Stimulated activated CD8-positive, alpha-beta memory T cell treated with anti-CD3 and anti-CD28 coated beads, Interleukin-4, amount 100 ng/mL, for 24 hours (primary cell): ENCODE measurements at places on chromosomes 5 and 9.

- DNase-seq, result no peak
Measured at GRCh38 chr5:138109463-138110265, 25.8 kb downstream of the WNT8A start.

DNA sequence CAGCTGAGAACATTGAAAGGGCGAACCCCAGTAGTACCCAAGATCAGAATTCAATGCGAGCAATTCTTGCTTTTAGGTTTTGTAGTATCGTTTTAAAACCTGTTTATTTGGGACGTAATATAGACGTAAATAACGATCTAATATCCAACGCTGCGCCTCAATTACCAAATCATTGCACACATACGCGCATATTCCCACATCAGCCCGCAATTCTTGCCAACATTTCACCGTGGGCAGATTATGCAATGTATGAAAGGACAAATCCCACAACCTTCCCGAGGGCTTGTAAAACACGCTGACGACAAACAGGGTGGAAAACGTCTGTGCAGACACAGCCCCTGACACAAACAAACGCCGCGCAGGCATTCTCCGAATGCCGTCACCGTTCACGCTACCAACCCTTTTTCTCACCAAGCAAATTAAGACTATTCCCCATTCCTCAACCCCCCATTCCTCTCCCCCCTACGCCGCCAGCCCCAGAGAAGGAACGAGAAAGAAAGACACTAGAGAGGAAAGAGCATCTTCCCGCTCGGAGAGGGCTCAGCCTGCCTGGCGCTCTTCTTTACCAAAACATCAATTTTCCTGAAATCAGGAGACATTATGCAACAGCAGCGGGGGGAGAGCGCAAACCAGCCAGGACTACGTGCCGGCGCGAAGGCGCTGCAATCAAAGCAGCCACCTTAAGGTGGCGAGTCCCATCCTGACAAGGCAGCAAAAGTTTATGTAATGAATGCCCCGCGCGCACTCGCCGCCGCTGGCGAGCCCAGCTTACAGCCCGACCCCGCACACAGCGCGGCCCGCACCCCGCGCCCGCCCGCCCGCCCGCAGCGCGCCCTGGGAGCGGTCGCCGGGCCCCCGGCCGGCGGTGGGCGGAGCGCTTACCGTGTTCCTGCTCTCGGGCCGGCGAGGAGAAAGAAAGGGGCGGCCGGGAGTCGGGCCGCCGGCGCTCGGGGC lies 597 bp downstream of the NFIL3 start:
- peak; percentile 40 for DNase-seq

DNA sequence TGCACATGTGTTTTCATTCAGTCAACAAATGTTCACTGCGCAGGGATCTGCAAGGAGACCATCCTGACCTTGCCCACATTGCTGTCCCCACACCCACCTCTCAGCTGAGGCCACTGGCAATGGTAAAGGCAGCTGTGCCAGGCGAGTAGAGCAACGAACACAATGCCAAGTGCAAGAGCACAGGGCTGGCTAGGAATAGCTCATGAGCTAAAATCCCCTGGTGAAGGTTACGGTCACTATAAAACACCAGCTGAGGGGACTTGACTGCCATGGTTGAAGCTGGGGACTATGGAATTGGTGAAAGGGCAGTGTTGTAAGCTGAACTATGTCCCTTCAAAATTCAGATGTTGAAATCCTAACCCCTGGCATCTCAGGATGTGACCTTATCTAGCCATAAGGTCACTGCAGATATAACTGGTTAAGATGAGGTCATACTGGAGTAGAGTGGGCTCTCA lies 96.1 kb downstream of the OTULIN start:
- DNase-seq, result no peak

GRCh38 chr5:62212648-62213047 lies 93.4 kb upstream of the KIF2A start:
- no peak for DNase-seq

DNA sequence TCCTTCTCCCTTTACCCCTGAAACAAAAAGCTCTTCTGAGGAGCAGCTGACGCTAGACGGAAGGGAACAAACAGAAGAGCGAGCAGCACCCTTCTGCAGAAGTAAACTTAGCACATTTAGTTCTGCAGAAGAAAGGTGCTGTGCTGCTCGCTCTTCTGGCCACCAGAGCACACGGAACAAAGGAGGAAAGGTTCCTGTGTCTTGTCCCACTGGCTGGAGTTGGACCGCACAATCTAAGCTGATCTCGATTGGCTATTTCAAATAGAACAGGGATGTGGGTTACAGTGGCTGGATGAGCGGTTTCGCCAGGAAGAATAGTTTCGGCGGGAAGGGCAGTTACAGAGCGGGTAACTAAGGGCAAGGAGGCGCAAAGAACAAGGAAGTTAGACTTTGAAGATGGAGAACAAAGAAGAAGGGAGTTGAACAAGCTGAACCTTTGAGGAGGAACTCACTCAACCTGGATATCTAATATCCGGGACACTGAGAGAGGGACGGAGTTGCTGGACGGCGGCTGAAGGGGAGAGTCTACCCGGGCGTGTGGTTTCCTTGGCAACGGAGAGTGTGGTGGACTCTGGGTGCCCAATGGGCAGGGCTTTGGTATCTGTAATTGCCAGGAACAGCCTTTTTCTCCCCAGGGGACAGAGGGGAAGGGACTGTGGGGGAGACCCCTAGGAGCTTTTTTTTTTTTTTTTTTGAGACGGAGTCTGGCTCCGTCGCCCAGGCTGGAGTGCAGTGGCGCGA lies 7.1 kb downstream of the GTF3C5 start:
- no peak for DNase-seq

DNA sequence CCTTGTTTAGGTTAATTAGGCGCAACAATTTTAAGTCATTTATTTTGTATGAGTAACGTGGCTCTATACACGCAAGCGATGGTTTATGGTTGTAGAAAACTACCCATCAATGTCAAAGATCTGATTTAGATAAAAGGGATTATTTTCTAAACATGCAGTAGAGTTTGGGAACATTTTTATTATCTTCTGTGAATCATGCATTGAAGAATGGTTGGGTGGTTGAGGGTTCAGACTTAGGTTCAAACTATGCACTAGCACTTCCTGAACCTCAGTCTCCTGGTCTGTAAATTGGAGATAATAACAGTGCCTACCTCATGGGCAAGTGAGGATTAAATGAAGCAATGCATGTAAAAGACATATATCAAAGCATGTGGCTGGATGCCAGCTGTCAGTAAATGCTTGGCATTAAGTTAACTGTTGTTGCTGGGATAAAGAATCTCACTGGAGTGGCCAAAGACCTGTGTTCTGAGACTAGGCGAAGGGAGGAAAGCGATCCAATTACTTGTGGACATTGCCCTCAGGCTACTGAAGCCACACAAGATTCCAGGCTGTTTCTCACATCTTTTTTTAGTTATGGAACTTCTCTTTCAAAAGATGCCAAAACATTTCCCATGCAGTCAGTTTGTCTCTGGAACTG lies 1.1 kb upstream of the OTULINL start:
- no peak for DNase-seq

DNA sequence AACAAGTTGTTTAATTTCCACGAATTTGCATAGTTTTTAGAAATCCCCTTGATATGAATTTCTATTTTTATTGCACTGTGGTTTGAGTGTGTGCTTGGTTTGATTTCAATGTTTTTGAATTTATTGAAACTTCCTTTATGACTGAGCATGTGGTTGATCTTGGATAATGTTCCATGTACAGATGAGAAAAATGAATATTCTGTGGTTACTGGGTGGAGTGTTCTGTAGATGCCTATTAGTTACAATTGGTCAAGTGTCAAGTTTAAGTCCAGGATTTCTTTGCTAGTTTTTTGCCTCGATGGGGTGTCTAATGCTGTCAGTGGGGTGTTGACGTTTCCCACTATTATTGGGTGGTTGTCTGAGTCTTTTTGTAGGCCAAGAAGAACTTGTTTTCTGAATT lies 319.5 kb upstream of the ACTBL2 start:
- no peak for DNase-seq

DNA sequence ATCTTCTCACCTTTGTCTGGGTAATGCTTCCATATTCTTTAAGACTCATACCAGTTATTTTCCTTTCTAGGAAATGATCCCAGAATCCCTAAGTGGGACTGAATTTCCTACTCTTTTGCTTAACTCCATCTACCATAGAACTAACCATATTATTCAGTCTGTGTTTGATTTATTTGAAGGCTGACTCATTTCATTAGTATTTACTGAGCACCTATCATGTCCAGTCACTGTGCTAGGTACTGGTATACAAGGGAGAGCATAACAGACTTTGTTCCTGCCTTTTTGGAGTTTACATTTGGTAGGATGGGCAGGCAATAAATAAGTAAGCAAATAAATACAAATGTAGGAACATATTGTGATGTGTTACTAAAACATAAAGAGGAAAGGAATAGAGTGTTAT lies 4.3 kb downstream of the NPR2 start:
- no peak for DNase-seq

- peak; percentile 12 for DNase-seq
Measured at GRCh38 chr5:149264439-149265067, 7.1 kb upstream of the AFAP1L1 start.

GRCh38 chr5:160221082-160221481 lies 8.2 kb upstream of the FABP6 start:
- no peak for DNase-seq

DNA sequence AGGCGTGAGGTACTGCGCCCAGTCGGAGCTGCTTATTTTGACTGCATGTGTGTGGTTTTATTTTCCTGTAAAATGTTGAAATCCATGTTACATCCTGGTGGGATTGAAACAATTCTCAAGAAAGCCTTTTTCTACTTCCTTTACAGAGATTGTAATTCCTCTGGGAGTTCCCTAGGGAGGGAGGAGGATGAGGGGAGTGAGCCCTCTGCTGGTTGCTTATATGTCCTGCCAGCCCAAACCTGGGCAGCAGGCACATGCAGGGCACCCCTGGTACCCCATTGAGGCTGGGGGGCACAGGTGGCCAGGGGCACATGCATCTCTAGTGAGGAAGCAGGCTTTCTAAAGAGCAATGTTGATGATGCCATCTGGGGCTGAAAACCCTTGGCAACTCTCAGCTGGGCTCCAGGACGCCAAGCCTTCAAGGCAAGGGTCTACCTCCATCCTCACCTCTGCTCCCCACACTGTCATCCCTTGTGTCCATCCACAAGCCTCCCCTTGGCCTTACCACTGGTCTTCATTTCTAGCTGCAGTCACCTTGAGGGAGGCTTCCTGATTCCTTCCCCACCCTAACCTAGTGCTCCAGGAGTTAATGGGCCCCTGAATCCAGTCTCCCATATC lies 84.7 kb upstream of the TNFSF8 start:
- no peak for DNase-seq

GRCh38 chr9:122099271-122099869 lies 6.3 kb upstream of the TTLL11 start:
- DNase-seq, result peak; percentile 67

- DNase-seq, result no peak
Measured at GRCh38 chr9:93963969-93964368, 8.8 kb upstream of the BARX1 start.

- no peak for DNase-seq
Measured at GRCh38 chr5:82586661-82587310, 308.6 kb upstream of the RPS23 start.

GRCh38 chr9:90642570-90643539 lies at the start of gene DIRAS2:
TSS of gene DIRAS2 (minus strand) at chr9:90642824. CDS start at chr9:90613827, 28,997 bp downstream.
- peak; percentile 7 for DNase-seq

- no peak for DNase-seq
Measured at GRCh38 chr9:115548609-115549260, 430.8 kb upstream of the TNC start.

GRCh38 chr5:132235340-132235739 lies 7.7 kb upstream of the P4HA2 start:
- DNase-seq, result no peak

- DNase-seq, result no peak
Measured at GRCh38 chr5:149529463-149529862, 21.8 kb downstream of the CSNK1A1 start.

DNA sequence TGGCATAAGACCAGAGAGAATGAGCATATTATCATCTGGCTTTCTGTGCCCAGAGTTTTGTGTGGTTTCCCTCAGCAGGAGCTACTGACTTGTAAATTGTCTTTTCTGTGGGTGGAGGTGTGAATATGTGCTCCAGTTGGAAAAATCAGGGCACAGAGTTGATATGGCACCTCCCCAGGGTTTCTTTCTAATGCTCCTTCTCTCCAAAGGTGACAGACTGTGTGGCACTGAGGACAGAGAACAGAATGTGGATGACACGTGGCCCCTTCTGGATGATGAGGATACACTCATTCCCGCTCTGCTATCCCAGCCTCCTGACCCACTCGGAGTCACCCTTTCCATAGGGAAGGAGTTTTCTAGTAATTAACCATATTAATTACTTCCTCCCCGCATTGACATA lies 221.0 kb downstream of the ICE1 start:
- DNase-seq, result no peak

GRCh38 chr5:34519489-34520220 lies 136.5 kb upstream of the RAI14 start:
- no peak for DNase-seq

DNA sequence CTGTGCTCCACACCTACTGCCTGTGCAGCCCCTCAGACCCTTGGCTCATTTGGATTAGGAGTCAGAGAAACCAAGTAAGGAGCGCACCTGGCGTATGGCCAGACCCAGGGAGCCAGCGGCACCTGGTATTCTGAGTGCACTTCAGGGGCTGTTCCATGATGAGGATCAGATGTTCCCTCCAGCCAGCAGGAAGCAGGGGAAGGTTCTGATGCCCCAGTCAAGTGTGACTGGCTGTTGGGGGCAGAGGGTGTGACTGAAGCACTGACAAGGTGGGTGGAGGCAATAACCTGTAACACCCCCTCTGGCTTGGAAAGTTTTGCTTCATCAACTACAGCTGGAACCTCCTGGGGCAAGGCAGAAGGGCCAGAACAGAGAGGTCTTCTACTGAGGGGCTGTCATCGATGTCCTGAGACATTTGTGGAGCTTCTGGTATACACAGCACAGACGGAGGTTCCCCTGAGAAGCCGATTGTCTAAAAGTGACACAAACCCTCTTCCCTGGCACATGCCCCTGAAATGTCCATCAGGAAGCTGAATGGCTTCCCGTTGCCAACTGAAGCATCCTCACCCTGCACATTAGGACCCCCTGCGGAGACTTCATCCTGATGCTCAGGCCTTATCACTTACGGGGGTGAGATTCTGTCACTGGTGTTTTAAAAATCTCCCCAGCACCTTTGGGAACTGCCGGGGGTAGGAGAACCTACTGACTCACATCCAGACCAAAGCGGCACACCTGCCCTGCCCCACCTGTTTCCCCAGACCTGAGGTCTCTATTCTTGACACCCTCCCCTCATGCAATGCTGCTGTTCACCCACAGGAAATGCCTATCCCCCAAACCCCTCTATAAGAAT lies 21.1 kb downstream of the TRAF1 start:
- no peak for DNase-seq

DNA sequence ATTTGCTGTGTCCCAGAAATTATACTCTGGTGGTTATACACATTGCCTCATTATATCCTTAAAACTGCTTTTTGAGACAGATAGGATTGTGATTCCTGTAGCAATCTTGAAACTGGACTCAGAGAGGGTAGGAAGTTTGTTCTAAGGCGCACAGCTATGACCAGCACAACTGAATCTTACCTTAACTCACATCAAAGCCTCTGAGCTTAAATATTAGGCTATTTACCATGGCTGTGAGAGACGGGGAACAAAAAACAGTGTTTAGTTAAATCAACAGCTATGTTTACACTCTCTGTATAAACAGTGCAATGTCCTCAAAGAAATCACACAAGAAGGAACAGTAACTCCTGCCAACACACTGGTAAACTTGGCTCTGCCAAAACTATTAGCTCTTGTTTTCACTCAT lies 50.9 kb upstream of the TUT7 start:
- no peak for DNase-seq
